ENCODE measurements at places on chromosomes 2 and 18.

DNA sequence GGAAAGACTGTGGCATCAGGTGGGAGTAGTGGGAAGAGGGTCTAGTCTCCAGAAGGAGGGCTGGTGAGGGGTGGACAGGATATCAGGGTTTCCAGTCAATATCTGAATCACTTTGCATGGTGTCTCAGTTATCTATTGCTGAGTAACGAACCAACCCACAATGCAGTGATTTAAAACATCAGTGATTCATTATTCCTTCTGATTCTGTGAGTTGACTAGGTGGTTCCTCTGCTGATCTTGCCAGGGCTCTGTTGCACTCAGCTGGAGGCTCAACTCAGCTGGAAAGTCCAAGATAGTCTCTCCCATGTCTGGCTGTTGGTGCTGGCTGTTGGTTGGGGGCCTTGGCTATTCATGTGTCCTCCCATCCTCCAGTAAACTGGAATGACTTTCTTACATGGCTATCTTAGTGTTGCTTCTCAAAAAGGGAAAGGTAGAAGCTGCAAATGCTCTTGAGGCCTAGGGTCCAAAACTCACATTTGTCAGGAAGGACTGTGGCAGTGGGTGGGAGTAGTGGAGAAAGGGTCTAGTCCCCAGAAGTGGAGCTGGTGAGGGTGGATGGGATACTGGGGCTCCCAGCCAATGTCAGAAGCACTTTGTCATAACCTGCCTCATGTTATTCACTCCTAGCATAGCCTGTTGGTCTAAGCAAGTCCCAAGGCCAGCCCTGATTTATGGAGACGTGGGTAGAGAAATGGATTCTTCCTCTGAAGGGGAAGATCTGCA lies 13.9 kb downstream of the IL1F10 start:
- no peak for DNase-seq

GRCh38 chr2:162107361-162107901 lies 33.4 kb upstream of the DPP4 start:
- no peak for DNase-seq

DNA sequence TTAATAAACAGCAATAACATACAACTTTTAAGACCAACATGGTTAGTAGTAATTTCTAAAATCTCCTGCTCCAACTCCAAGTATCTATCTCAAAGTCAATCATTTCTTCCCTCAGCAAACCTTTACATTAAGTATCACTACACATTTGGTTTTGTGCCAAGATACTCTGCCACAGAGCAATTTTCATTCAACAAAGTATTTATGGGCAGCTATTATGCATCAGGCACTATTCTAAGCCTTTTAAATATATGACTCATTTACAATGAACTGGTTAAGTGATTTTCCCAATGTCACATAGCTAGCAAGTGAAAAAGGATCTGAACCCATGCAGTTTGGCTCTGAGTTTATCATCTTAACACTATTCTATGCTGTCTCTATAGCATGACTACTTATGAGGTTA lies 264.3 kb downstream of the NOL4 start:
- no peak for DNase-seq

DNA sequence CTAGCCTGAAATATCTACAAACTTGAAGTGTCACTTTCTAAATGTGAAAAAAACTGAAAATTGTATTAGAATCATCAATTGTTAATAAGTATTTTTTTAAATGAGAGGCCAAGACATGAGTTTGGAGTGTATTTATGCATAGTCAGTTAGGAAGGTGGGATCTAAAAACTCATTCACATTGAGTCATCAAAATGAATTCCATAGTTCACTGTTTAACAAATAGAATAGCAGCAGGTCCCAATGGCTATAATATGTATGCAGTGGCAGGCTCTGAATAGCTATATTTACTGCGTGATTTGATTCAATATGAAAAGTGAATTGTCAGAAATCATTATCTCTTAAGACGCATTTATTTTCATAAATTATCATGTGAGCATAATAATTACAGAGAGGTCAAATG lies 256.1 kb downstream of the ZNF385B start:
- no peak for DNase-seq

DNA sequence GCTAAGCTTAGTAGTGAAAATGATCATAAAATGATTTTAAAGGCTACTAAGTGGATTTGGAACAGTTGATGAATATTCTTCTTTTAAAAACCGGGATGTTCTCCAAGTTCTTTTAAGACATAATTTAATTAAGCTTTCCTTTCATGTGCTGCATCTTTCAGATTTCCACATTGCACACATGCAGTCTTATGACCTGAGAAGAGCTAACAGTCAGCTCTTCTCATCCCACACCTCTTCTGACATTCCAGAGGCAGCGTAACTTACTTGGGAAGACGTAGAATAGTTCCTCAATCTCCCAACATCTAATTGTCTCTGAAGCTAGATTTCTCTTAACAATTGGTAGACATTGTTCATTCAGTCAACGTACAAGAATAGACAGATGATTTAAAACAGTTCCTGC lies 181.8 kb downstream of the SP3 start:
- no peak for DNase-seq

DNA sequence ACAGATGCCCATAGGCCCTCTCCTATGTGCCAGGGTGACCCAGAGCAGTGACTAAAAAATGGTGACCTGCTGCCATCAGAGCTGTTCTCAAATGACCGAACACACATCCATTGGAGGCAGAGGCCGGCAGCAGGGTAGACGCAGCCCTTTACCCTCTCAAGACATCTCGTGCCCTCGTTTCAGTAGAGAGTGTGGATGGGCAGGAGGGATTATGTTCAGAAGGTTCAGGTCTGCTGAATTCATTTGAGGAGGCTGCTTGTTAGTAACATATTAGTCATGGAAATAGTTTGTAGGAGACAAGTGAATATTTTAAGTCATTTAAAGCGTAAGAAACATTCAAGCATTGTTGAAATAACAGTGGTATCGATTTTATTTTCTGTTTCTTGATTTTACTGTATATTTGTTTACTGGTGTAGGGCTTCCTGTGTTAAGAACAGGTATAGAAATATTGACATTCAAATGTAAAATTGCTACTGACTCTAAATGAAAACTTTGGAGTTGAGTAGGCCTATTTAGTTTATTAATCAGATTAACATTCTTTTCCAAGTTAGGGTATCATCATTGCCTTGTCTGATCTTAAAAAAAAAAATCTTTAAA lies 82.6 kb downstream of the ZNF532 start:
- no peak for DNase-seq

DNA sequence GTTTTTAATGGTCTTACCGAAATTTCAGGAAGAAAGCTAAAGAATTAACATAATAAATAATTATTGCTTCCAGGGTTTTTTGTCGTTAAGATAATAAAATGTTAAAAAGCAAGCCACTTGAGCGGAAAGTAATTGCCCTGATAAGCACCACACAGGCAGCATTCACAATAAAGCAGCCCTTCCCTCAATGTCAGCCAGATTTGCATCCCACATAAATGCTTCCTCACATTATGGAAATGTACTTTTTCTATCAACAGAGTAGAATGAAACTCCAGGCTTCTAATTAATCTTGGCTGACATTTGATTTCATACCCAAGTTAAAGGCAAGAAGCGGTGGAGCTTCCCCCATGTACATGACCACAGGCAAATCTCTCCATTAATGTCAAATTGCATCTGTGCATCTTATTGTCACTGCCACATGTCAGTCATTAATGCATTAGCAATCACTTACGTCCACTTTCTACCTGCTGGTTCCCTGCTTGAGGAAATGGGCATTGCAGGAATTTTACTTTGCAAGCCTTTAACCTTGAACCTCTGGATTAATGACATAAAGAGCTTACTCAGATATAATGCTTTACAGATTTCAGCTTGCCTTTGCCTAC lies 26.2 kb downstream of the PTPRM start:
- no peak for DNase-seq

DNA sequence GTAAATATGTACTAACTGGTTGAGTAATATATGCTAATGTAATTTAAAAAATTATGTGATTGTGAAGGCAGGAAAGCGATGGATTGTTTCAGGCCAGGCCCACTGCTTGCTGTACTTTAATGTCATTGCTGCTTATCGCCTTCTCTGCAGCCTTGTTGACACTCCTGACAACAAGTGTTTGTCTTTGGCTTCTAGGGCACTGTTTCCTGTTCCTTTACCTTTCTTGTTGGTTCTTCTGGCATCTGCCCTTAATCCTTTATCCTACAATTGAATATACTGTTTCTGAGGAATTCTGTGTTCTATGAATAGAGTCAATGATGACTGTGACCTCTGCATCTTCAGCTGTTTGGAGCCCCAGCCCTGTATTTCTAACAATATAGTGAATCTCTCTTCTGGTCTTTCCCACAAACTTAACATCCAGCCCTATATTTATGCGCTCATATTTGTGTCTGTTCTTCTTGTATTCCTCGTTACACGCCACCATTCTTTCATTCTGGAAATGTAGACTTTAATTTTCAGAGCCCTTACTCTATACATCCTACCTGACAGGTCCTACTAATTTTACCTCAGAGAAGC lies 17.6 kb downstream of the ACSL3 start:
- no peak for DNase-seq

GRCh38 chr2:134386310-134386709 lies 132.4 kb downstream of the MGAT5 start:
- no peak for DNase-seq

DNA sequence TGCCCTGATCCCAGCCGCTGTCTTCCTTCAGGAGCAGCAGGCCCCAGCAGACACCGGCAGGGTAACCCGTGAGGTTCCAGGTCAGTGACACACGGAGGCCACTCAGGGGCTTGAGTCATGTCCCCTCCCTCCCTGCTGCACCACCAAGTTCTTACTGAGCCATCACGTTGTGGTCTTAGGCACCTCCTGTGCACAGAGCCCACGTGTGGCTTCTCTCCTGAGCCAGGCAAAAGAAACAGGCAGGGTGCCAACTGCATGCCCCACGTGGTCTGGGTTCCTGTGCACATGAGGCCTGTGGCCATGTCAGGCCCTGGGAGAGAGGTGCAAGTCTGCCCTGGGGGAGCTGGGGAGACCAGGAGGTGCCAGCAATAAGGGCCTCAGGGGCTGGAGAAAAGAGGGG lies 264.8 kb downstream of the KLHL29 start:
- DNase-seq, result no peak

- DNase-seq, result no peak
Measured at GRCh38 chr2:131077966-131078365, 15.3 kb downstream of the FAM168B start.

DNA sequence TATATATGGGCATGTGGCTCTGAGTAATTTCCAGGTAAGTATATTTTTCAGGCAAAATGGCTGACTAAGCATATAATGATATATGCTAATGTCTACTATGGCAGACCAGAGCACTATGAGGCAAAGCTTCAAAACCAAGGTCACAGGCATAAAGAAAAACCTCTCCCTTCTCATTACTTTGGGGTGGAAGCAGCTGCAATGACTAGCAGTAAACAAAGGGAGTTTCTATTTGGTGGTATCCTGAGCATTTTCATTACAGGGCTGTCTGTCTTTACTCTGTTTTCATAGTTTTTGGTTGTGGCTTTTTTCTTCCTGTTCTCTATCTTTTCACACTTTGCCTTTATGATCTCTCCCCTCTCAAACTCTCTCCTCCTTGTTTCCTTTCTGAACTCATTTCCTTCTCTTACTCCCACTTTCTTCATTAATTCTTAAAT lies 15.6 kb downstream of the PDE6D start:
- no peak for DNase-seq

DNA sequence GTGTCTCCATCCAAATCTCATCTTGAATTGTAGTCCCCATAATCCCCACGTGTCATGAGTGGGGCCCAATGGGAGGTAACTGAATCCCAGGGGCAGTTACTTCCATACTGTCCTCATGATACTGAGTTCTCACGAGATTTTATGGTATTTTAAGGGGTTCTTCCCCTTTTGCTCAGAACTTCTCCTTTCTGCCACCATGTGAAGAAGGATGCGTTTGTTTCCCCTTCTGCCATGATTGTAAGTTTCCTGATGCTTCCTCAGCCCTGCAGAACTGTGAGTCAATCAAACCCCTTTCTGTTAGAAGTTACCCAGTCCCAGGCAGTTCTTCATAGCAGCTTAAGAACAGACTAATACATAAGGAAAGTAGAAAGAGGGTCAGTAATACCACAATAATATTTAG lies 480.4 kb downstream of the KCNJ3 start:
- DNase-seq, result no peak

DNA sequence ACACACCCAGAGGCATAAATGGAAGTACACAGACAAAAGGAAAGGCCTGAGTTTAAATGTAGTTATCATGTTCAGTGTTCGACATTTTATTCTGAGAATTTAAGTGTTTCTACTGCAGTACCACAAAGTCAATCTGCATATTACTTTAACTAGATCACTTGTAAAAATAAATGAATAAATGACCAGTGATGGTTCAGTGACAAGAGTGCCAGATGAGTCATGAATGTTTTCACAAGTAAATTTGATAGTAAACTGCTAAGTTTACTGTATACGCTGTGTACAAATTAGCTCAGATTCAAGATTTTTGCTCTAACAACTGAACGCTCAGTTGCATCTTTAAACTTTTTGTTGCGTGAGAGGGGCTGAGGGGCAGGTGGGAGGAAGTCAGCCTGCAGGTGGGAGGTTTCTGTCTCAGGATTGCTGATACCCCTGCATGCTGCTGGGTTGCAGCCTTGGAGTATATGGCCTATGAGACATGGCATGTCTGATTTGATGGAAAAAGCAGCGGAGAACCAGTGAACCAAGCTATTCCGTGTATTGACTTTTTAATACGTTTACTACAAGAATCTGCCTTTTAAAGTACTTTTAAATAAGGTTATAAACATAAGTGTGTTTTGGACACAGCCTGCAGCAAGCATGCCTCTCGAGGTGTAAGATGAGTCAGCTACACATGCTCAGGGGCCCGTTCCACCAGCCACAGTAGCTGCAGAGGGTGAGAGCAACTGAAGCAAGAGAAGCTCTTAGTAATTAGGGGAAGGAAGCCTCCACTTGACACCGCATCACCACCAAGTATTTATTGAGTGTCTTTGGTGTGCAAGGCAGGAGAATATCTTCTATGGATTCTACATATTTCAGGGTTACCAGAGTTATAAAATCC lies 245.1 kb downstream of the NEDD4L start:
- DNase-seq, result no peak

- DNase-seq, result no peak
Measured at GRCh38 chr2:78029392-78029995, 507.3 kb upstream of the LRRTM4 start.

DNA sequence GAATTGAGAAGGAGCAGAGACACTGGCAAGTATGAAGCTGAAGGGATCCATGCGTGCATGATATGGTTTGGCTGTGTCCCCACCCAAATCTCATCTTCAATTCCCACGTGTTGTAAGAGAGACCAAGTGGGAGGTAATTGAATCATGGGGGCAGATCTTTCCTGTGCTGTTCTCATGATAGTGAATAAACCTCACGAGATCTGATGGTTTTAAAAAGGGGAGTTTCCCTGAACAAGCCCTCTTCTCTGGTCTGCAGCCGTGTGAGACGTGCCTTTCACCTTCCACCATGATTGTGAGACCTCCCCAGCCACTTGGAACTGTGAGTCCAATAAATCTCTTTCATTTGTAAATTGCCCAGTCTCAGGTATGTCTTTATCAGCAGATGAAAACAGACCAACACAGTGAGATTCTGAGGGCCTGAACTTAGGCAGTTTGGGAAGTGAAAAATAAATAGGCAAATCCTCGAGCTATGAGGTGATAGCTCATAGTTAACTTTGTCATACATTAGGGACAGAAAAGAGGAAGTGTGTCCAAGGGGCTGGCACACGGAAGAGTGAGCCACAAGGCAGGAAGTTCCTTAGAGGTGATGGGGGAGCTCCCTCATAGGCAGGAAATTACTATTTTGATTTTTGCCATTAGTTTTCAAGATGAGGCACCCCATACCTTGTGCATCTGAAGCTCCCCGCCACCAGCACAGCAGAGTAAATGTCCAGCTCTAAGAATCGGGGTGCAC lies 658.8 kb upstream of the ID2 start:
- DNase-seq, result no peak

Measured in stimulated activated CD4-positive, alpha-beta T cell treated with anti-CD3 and anti-CD28 coated beads, Interleukin-4, amount 100 ng/mL, for 48 hours (primary cell).